T follicular helper cell (primary cell): ENCODE measurements at places on chromosomes 1 and 21.

DNA sequence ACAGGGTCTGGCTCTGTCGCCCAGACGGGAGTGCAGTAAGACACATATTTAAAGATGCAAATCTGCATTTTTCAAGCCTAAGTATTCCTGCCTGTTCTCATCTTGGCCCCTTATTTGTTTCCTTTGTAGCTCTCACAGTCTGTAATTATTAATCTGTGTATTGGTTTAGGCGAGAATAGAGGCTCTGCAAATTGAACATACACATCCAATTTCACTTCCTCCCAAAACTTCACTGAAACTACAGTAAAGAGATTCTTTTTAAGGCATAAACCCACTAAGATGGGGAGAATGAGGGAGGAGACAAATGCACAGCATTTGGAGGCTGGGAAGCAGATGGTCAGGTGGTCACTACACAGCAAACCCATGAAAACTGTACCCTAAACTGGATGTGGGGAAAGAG is 21.0 kb downstream of the HMGN2 start:
- no peak for DNase-seq

DNA sequence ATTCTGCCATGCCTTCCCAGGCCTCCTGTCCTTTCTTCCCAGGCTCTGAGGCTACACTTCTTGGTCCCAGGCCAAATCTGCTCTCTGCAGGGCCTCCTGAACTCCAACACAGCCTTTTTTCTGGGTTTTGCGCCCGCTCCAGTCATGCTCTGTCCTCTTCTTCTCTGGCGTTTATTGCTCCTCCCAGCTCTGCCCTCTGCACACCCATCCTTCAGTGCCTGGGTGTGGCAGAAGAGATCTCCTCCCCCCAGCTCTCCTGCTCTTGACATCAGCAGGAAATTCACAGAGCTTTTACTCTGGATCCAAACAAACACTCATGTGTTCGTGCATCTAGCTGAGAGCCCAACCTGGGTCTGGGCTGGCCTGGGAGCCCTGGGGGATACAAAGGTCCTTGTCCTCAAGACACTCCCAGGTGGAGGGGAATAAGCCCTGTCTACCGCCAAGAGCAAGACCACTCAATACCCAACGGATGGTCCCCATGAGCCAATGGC is 22.9 kb upstream of the EPS8L3 start:
- no peak for DNase-seq

- no peak for DNase-seq
These were observed 59.6 kb downstream of the ABL2 start for GRCh38 chr1:179169616-179170467.

DNA sequence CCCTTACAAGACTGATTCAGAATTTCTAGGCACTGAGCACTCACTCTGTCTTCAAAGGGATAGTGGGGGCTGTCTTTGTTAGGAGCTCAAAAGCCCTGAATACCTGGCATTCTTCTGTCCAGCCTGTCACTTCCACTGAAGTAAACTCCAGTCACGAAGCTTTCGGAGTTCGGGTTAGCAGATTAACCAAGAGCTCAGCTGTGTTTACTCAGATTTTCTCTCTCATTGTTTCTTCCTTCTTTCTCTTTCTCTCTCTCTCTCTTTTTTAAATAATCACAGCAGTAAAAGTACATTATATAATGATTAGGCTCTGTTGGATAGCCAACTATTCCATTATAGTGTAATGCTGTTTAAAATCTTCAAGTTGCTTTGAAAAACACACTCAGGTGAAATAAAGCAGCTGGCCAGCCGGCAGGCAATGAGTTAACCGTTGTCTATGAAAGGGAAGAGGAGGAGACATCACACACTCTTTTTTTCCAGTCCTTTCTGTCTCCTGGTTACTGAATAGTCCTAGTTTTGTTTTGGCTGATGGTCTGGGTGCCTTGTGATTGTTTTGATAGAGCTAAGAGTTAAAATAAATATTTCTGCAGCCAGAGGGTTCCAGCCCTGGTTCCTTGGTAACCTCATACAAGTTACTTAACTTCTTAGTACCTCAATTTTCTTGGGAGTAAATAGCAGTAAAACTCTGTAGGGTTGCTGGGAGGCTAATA is 89.8 kb downstream of the ADSS2 start:
- no peak for DNase-seq

- DNase-seq = no peak
These were observed 78.2 kb upstream of the RALGPS2 start for GRCh38 chr1:178646821-178647220.

- no peak for DNase-seq
These were observed 57.7 kb downstream of the ZC3H11B start for GRCh38 chr1:219555031-219555692.

- DNase-seq = peak; percentile 43
These were observed 2.8 kb upstream of the LIX1L start for GRCh38 chr1:145960468-145961108.

DNA sequence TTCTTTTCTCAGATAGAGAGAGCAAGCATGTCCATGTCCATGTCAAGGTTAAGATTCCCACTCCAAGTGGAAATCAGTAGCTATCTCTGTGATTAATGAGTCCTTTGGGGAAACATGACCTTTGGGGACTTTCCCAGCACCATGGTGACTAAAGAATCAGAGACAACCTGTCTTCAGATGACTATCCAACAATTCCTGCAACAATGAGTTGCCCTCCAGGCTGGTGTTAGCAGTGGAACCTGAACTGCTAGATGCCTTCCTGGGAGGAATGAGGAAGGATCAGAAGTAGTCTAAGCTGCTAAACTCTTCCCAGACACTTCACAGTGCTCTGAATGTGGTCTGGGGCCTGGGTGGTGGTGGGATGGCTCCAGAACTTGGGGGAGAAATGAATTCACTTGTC is 6.5 kb downstream of the S100A9 start:
- DNase-seq = no peak

DNA sequence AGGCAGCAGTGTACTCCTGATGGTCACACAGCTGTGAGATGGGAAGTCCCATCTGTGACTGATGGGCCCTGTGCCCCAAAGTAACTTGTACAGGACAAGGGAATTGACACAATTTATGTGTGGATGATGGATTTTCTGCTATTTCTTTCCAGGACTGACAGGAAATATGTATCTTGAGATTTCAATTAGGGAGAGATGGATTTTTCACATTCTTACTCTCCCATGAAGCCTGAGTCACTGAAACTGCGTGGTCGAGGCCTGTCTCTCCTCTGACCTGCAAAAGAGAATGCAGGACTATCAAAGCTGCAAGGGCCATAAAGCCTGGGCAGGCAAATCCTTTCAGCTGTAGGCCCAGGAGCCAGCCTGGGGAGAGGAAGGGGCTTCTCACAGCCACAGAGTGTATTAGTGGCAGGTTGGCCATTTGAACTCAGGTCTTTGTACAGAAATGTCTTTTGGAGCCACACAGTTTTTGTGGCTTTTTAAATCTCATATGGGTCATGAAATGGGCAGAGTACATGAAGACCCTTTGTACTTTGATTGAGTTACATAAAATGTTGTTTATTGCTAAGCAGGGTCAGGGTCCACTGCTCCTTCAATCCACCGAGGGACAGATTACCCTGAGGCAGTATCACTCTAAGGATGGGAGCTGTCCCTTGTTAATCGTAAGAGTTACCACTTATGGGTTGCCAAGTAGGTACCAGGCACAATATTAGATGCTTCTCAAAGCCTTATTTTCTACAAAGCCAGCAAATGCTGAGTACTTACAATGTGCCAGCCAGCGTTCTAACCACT is 14.8 kb downstream of the ALX3 start:
- no peak for DNase-seq

DNA sequence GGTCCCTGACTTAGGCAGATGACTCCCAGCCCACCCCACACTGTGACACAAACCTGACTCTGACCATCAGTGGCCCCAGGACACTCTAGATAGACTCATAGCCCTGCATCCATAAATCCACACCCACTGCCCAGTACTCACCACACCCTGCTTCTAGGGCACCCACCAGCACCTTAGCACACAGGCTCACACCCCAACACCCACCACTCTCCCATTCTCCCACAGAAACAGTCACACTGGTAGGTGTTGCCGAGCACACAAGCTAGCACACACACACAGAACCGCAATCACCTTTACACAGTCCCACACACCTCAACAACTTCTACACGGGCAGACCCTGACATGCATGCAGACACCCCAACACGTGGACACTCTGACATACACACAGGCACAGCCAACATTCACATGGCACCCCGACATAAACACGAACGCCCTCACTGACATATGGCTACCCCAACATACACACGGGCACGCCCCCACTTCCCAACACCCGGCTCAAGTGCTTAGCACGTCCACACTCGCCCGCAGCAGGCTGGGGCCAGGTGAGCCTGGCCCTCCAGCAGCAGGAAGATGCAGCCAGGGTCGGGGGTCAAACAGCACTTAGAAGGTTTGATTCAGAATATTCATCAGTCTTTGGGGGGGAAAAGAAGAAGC is 105.5 kb upstream of the TARDBP start:
- no peak for DNase-seq

DNA sequence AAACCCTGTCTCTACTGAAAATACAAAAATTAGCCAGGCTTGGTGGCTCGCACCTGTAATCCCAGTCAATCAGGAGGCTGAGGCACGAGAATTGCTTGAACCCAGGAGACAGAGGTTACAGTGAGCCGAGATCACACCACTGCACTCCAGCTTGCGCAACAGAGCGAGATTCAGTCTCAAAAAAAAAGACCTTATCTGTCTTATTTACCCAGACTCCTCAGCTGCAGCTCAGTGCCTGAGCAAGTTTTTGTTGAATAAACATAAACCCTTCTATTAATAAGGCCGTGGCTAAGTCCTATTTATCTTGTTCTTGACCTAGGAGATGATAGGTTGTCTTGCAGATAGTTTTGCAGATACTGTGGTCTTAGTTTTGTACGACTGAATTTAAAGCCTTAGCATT is 136.4 kb upstream of the TMEM51 start:
- no peak for DNase-seq

- no peak for DNase-seq
These were observed 89.7 kb downstream of the IGSF21 start for GRCh38 chr1:18197299-18197698.

- DNase-seq = no peak
These were observed 137.7 kb downstream of the COL11A1 start for GRCh38 chr1:102970496-102971078.
